Fibroblast of skin of back (primary cell): ENCODE measurements at places on chromosomes 4 and X.

GRCh38 chrX:103847174-103847870 is 15.3 kb upstream of the RAB9B start:
- DNase-seq: peak; percentile 47

DNA sequence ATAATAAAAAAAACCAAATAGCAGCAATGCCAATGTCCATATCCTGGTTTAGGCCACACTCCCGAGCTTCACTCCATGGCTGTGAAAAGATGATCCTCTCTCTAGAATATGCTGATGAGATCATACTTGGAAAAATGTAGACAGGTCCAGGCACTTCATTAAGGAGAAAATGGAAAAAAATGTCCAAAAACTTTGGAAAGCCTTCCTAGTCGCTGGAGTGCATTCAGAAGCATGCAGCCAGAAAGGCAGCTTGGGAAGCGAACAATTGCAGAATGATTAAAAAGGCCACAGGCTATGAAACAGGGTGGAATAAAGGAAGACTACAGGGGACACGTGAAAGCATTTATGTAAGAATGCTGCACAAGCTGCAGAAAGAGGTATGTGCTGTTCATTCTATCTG is 165.6 kb upstream of the HCCS start:
- peak; percentile 67 for DNase-seq

DNA sequence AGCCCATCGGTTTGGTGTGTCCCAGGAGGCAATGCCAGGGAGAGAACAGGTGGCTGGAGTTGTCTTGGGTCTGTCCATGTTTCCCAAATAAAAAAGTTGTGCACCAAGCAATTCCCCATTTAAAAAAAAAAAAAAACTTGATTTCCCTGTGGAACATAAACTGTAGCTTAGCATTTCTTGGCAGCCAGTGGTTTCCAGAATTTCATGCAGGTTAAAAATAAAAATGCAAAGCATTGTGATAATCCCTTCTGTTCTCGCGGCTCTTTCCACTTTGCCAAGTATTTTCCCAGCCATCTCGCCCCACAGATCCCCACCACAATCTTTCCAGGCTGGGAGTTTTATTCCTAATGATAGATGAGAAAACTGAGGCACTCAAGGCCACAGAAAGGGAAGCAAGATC is 51.4 kb upstream of the MSX1 start:
- DNase-seq: no peak

DNA sequence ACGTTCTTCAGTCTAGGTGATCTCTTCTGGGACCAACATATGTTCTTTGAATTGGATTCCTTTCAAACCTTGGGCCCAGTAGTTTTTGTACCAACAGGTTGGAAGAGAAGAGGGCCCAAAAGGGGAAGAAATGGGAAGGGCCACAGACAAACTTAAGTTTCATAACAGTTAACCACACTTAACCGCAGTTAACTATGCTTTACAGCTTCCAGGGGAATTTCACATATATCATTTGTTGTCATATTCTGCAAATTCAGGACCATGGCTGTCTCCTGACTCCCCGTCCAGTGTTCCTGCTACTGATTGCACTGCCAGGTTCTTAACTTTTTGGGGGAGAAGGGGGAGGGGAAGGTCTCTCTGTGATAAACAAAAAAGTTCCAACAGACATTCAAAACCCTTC is 34.6 kb downstream of the RTL5 start:
- no peak for DNase-seq

DNA sequence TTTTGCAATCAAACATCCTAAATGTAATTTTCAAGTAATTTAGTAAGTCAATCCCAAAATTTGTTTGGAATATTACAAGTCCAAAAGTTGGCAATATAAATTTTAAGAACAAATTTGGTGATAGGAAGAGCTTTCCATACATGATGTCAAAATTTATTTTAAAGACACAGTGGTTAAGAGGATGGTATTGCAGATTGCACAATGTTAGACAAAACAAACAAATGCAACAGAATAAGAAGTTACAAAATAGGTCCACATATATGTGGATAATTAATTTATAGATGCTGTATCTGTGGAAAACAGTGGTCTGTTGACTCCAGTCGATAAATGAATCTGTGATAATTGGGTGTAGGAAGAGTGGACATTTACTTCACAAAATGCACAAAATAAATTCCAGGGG is 358.5 kb downstream of the PCDH7 start:
- no peak for DNase-seq

DNA sequence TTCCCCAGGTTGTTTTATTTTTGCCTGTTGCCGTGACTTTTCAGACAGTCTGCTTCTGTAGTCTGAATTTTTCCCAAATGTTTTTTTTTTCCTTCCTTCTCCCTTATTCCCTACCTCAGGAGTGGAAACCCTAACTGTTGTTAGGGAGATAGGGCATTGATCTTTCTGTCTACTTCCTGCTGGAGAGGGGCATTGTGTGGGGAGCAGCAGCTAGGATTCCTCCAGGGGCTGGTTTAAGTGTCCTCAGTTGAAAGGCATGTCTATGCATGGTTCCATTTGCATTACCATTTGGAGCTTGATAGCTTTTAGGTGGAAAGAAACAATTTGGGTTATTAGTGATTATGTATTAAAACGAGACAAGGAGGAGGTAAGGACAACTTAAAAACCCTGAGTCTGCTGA is 383.9 kb downstream of the DCAF12L2 start:
- DNase-seq: no peak
